ENCODE measurements at places on chromosomes 16 and 17. TPM values are rescaled to one million over a fixed set of nuclear protein-coding genes. Genes with fewer than 3 reads are reported as not detected.

The TAC4 gene
- not detected for total RNA-seq

The CA4 gene
- not detected for total RNA-seq

The SLFN13 gene
- 0.94 TPM for total RNA-seq

The IRX3 gene
- total RNA-seq: not detected

The HAS3 gene
- 9.7 TPM for total RNA-seq

The RAD51C gene
- total RNA-seq: 42.6 TPM

The SPATA22 gene
- 1.3 TPM for total RNA-seq

The CES5A gene
- total RNA-seq: 1.3 TPM

The C17orf107 gene
- 3.8 TPM for total RNA-seq

The MMP2 gene
- 11.6 TPM for total RNA-seq

The PRAC1 gene
- total RNA-seq: not detected

The CSH1 gene
- total RNA-seq: not detected
